ENCODE measurements at places on chromosomes 13 and 19.
A peak's percentile ranks its signal among the peaks of the same experiment; 100 is the strongest.

GRCh38 chr13:45120967-45121831 is 889 bp downstream of the GTF2F2 start:
- DNase-seq, result no peak

DNA sequence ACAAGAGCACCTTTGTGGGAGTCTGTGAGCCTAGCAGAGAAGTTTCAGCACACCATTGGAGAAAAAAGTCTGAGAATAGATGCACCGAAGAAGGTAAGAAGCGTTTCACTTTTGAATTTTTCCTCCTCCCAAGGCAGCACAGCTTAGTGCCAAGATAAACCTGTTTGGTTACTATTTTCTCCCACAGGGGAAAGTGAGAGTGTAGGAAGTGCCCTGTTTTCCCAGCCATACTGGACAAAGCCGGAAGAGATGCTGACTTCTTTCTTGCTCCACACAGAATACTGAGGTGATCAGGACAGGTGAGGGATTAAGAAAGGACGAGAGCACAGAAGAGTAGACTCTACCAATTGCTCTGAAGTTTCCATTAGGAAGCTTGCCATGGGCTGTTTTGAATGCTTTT is 1011.0 kb upstream of the MIR17HG start:
- no peak for DNase-seq

- no peak for DNase-seq
Measured at GRCh38 chr13:93982179-93982918, 497.1 kb downstream of the DCT start.

- no peak for DNase-seq
Measured at GRCh38 chr13:94395860-94396259, 83.6 kb downstream of the DCT start.

- DNase-seq, result no peak
Measured at GRCh38 chr13:102792396-102792795, 6.4 kb downstream of the POGLUT2 start.

DNA sequence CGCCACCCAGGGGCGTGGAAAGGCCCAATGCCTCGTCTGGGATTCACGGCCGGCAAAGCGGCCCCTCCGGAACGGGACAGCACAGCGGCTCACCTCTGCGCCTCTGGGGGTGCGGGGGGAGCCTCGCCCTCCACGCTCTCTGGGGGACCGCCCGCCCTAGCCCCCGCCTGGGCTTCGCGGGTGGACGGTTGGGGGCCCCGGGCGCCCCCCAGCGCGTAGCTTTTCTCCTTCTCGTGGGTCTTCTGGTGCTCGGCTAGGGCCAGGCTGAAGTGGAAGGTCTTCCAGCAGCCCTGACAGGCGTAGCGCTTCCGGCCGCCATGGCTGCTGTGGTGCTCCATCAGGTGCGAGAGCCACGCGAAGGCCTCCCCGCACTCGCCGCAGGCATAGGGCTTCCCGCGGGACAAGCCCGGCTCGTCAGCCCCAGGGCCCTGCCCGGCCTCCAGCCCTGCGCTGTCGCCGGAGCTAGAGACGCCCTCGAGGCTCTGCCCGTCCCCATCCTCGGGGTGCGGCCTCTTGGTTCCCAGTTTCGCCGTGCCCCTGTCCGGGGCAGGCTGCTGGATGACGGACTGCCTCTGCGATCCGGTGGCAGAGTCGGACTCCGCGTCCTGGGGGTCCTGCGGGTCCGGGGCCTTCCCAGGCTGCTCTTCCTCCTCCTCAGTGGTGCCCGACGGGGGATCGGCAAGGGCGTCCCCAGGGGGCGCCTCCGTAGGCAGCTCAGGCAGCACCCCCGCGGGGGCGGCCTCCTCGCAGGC is 13.3 kb downstream of the ZSCAN18 start:
- DNase-seq, result no peak

- no peak for DNase-seq
Measured at GRCh38 chr19:39828015-39828653, 5.8 kb downstream of the DYRK1B start.

DNA sequence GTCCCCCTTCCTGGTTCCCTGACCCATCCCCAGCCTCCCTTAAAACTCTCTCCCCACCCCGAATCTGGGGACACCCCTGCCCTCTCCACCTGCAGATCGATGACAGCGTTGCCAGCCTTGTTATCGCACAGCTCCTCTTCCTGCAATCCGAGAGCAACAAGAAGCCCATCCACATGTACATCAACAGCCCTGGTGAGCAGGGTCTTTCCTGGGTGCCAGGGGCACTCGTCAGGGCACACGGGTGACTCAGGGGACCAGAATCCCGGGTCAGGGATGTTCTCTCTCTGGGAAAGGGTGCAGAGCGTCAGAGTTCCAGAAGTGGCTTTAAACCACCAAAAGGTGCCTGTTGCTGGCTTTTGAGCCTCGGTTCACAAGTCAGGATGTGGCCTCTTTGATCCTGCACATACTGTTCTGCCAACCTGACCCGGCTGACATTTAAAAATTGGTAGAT is 1.0 kb downstream of the CLPP start:
- no peak for DNase-seq

DNA sequence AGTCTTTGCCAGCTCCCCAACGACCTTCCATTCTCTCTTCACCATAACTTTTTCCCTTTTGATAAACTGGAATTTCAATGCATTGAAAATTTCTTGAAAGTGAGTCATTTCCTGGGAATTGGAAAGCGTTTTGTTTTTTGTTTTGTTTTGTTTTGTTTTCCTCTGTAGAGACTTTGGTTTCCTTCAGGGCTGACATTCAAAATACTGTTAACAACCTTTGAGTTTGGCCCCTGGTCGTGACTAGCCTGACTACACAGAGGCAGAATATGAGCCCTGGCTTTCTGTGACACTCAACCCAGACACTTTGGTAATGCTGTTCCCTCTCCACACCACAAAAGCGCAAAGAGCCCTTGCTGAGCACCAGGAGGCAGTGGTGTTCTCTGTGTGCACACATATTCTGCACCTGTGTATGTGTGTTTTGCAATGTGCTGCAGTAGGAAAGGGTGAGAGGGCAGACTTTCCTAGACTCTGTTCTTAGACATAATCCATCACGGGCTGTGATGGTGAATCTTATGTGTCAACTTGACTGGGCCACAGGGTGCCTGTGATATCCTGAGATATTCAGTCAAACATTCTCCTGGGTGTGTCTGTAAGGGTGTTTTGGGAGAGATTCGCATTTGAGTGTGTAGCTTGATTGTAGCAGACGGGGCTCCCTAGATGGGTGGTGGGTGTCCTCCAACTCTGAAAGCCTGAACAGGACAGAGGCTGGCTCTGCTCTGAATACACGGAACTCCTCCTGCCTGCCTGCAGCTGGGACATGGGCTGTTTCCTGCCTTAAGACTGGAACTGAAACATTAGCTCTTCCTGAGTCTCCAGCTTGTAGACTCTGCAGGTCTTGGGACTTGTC is 29.5 kb upstream of the ANKRD10 start:
- DNase-seq, result no peak

DNA sequence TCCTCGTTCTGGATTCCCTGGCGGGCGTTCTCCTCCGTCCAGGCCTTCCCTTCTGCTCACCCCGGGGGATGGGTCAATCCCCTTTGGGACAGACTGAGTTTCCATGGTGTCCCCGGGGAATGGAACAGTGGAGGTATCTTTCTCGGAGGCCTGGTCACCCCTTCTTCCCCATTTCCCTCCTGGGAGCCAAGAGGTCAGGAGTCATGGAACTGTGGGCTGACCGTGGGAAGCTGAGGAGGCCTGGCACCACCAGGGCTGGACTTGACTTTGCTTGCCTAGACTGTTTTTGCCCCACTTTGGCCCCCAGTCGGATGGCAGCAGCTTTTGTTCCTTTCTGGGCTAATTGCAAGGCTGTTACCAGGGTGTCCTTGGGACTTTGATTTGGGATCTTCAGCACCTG is 2.0 kb downstream of the NACC1 start:
- DNase-seq, result no peak

- no peak for DNase-seq
Measured at GRCh38 chr13:74070065-74070464, 64.1 kb downstream of the KLF12 start.

- DNase-seq, result no peak
Measured at GRCh38 chr19:10823690-10824089, 12.3 kb downstream of the TMED1 start.

- peak; percentile 57 for DNase-seq
Measured at GRCh38 chr13:109389892-109390345, 396.5 kb downstream of the IRS2 start.

DNA sequence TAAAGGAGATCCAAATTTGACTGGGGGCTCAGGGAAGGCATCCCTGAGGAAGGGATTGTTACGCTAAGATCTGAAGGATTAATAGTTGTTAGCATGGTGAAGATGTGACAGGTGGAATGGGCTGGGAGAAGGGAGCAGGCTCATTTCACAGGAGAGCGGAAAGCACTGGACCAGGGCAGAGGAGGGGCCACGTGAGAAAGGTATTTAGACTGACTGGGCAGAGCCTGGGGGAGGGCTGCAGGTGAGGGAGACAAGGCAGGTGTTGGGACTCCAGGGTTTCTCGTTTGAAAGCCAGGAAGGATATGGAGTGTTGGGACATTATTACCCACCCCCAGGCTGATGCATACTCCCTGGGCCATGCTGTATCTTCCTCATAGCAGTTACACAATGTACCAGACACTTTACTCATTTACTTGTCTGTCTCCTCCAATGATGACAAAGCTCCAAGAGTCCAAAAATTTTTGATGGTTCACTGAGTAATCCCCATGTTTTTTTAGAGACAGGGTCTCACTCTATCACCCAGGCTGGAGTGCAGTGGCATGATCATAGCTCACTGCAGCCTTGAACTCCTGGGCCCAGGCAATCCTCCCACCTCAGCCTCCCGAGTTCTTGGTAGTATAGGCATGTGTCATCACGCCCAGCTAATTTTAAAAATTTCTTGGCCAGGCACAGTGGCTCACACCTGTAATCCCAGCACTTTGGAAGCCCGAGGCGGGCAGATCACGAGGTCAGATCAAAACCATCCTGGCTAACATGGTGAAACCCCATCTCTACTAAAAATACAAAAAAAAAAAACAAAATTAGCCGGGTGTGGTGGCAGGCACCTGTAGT is 2.3 kb downstream of the TRAPPC6A start:
- no peak for DNase-seq

GRCh38 chr19:18647371-18647767 is 10.5 kb downstream of the KLHL26 start:
- DNase-seq, result no peak

DNA sequence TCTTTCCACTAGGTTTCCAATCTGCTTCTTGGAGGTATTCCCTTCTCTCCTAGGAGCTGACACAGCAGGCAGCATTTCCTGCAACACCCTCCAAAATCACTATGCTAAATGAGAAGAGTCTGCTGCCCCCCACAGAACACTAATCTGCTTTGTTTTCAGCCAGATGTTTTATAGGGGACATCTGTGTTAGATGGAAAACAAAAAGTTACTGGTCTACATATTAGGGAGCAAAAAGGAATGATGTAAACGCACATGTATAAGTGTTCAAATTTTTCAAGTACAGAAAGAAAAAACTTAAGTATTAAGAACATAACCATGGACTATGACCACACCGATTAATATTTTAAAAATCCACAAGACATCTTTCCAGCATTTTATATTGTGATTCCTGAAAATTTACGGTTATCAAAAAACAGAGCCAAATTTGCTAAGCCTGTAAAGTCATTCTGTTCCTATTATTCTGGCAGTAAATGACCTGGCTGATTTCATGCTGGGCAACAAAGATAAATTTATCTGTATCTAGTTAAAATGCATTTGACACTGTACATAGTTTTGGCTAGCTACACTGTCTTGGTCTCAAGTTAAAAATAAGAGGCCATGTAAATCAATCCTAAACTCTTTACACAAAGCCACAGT is 63.3 kb downstream of the DCLK1 start:
- DNase-seq, result no peak
